PC-3 (cell line): ENCODE measurements at places on chromosomes 2 and 18. TPM values are rescaled to one million over a fixed set of nuclear protein-coding genes. Genes with fewer than 3 reads are reported as not detected.

DNA sequence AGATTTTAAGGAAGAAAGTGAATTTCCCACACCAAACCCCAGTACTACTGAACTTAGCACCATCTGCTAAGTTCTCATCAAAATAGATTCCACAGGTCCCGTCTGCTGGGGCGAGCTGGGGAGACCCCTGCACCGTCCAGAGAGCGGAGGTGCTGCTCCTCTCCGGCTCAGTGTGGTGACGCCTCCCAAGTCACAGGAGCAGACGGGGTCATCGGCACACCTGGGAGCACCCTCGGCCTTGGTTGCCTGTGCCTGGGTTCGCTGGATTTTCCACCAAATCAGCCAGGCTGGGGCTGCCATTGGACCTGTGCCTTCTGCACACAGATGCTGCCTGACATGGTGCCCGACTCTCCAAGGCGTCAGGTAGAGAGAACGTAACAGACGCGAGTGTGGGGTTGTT, 141.3 kb downstream of the PXDN start:
- DNase-seq, result no peak

DNA sequence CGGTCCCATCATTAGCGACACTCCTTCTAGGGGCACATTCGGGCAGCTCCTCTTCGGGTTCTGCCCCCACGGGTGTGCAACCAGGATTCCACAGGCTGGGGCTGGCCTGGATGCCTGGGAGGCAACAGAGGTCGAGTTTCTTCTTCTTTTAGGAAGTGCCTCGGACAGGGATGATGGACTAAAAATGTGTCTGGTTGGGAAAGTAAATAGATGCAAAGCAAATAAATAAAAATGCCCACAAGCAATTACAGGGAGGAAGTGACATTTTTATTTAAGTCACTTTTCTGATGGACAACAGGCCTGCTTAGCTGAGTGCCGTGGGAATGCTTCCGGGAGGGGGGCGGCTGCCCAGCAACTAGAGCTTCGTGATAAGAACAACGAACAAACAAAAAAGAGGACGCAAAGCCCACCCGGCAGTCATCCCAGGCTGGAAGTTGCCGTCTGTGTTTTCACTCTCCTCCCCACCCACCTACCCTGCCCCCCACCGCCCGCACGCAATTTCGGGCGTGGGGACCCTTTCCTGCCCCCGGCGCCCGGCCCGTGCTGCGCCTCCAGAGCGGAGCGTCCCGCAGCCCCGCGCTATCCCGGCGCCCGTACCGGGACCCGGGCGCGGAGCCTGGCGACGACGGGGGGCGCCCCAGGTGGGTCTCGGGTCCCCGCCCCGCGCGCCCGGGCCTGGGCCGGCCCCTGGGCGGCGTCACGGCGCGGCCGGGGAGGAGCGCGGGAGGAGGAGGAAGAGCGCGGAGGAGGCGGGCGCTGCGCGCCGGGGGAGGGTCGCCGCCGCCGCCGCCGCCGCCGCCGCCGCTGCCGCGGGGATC, 412 bp upstream of the NCK2 start:
- DNase-seq, result peak; percentile 64

- DNase-seq, result no peak
Measured at GRCh38 chr2:10269291-10269690, 33.4 kb upstream of the HPCAL1 start.

GRCh38 chr18:48026216-48026615, 95.8 kb upstream of the SMAD2 start:
- no peak for DNase-seq

Gene ARHGAP28
- 8.1 and 10.0 TPM in 2 replicates for total RNA-seq

GRCh38 chr2:178819992-178820391, 12.8 kb upstream of the TTN start:
- no peak for DNase-seq

DNA sequence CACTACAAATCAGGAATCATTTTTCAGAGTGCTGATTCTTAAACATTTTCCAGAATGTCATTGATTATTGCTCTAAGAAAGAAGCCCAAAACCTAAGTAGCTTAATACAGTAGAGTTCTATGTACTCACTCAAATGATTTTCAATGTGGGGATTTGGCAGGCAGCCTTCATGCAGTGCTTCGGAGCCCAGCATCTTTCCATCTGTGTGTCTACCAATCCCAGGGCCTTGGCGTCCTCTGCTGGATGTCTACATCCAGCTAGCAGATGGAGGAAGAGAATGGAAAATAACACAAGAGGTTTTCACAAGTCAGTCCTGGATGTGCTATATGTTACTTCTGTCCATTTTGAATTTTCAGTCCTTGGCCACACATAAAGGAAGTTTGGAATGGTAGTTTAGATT, 151.8 kb downstream of the RDH14 start:
- DNase-seq, result no peak

Gene SLC5A7
- 0.06 TPM in 1 of 2 replicates, not detected in the other for total RNA-seq

- no peak for DNase-seq
Measured at GRCh38 chr2:33336036-33336625, 140.3 kb upstream of the RASGRP3 start.

GRCh38 chr18:32174719-32175118, 15.1 kb upstream of the MEP1B start:
- DNase-seq, result no peak

DNA sequence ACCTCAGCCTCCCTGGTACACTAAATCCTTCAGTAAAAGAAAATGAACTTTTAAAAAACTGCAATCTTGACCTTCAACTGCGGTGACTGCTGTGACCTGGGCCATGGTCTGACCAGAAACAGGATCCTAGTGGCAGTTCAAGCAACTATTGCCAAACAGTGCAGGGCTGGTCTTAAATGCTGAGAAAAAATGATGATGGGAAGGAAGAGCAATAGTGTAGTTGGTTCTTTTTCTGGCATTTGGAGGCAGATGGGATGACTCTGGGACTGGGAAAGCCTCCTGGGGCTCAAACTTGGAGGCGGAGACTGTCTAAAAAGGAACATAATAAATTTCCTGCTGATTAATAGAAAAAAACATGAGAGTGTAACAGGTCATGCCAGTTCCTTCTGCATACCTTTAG, 45.4 kb downstream of the CHN1 start:
- DNase-seq, result no peak

Gene TLX2
- total RNA-seq, result 3.1 and 3.4 TPM in 2 replicates

GRCh38 chr2:59463426-59463825, 1090.0 kb downstream of the BCL11A start:
- DNase-seq, result no peak

Gene MORN2
- total RNA-seq, result 9.6 and 24.4 TPM in 2 replicates

GRCh38 chr2:111930409-111930808, 32.0 kb downstream of the MERTK start:
- no peak for DNase-seq

DNA sequence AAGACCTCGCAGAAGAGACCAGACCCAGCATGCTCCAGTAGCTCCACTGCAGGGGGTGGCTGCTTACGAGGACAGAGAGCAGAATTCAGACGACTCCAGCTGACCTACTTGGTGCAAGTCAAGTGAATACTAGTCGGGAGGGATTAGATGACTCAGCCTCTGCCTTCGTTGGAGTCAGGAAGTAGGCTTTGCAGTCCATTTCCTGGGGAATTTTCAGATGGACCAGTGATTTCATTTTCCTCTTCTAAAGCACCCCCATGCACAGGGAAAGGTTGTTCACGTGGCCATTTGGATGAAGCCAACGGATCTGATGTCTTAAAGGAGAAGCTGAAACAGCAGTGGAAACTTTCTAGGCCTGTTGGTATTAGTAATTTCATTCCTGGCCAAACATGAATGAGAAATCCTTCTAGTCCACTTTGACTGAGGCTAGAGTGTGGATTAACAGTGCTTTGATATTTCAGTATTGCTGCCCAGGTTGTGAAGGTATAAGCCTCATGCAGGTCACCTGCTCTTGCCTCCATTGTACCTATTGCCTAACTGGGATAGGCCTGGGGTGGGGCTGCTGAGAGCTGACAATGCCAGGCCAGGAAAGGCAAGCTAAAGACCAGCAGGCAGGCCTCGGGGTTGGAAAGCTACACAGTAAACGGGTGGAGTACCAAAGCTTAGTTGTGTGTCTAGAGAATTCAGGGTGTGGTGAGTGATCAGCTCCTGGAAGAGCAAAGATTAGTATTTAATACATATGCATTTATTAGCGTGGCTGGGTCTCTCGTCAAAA, 117.6 kb upstream of the FOSL2 start:
- DNase-seq, result peak; percentile 91

DNA sequence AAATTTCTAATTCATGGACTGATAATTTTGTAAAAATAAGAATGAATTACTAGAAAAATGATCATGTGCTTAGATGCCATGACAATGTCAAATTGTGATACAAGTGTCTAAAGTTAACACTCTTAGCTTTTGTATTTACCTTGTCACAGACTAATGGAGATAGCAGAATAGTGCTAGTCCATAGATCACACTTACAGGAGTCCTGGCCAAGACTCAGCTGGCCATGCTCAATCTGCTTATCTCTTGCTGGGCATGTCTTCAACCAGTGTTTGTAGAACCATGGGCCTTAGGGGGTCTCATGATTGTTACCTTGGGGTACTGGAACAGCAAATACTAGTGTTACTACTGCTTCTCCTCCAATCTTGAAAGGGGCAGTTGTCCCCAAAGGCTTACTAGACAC, 44.0 kb downstream of the TET3 start:
- no peak for DNase-seq

- DNase-seq, result no peak
Measured at GRCh38 chr2:74076074-74076470, 71.6 kb downstream of the BOLA3 start.

Gene KLHL30
- total RNA-seq, result not detected in 2 replicates

Gene NDUFAF7
- total RNA-seq, result 12.3 and 13.2 TPM in 2 replicates

Gene MBD1
- 30.2 and 42.6 TPM in 2 replicates for total RNA-seq

Gene MAP2
- total RNA-seq, result 1.7 and 2.1 TPM in 2 replicates

GRCh38 chr2:43358410-43359201, 132.2 kb upstream of the ZFP36L2 start:
- no peak for DNase-seq

DNA sequence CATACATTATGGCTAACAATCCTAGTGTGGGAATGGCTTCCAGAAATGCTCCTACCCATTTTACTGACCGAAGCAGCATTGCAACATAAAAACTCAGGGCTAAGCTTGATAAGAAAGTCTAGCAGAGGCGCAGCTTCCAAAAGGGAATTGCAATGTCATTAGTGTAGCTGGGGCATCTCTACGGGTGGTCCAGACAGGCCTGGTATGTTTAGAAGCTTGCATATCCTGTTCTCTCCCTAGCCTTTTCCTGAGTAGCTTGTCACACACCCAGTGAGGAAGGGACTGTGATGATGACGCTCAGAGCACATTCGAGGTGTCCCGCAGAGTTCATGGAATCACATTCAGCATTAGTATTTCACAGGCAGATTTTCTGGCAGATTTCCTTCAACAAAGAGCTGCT, 38.0 kb upstream of the COL5A2 start:
- no peak for DNase-seq

DNA sequence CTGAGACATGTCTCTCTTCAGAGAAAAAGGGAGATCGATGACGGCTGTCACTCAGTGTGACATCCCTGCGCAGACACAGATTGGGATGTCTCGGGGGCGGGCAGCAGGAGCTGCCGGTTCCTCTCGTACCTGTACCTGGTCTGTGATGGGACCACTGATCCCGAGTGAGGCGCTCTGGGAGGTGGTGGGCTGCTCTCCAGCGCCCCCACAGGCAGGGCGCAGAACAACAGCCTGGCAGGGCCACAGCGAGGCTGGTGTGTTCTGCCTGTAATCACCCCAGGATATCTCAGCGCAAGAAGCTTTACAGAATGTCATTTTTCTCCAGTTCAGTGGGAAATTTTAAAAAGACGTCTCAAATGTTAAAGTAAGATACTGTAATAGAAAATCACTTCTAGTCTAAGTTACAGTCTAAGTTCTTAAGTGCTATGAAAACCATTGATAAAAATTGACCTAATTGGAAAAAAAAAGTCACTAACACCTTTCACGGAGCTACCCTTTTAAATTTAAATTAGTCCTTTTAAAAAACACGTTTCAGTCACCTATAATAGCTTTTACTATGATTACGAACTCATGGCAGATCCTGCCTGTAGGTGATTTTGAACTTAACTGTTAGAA, 189.8 kb downstream of the SNTG2 start:
- DNase-seq, result peak; percentile 60

Gene RASGRP3
- total RNA-seq, result 0.15 and 0.52 TPM in 2 replicates

Gene GCG
- not detected in 2 replicates for total RNA-seq

GRCh38 chr2:240558236-240558761, 511 bp upstream of the ANKMY1 start:
- no peak for DNase-seq

GRCh38 chr2:70830366-70830765, 5.2 kb downstream of the CD207 start:
- DNase-seq, result no peak

DNA sequence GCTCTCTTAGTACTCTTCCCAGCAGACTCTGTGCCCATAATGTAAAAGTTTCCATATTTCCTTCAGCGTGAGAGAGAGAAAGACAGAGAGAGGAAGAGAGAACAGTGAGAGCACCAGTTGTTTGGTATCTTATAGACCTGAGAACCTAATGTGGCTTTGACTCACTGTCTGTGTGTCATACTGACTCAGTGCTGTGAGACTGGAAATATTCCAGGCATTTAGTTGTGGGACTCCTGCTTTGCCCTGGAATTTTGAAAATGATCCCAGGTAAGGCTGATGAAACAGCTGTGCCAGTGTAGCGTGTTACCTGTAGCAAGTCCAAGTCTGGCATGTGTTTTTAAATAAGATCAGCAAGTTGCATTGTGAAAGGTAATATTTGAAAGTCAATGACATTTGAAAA, 87.9 kb upstream of the KCNH7 start:
- peak; percentile 96 for DNase-seq

- DNase-seq, result peak; percentile 83
Measured at GRCh38 chr18:8707556-8708300, 2.4 kb downstream of the MTCL1 start.

DNA sequence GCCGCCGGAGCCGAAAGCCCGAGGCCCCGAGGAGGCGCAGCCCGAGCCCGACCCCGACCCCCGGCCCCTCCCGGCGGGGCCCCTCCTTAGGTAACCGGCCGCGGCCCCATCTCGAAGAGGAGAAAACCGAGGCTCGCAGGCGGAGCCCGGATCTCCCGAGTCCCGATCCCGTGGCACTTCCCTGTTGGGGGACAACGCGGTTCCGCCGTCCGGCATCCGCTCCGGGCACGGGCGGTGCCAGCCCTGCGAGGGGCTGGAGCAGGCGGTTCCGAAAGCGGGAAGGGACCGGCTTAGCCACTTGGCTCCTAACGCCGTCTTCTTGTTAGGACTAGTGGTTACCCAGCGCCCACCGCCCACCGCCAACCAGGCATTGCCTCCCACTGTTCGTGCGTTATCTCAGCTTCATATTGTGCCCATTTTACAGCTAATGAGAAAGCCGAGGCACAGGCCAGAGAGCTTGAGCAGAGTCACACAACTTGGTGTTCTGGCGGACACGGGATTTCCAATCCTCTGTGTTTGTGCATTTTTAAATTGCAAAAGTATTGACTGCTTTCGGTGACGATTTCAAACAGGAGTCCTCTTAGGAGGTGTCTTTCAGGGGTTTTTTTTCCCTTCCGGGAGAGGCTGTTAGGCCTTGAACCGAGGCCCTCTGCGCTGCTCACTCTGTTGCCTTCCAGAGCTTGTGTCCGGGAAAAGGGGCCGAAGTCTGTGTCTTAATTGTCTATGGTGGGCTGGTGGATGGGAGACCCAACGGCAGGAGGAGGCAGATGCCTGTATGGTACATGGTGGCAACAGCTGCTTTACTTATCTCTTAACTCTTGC, 562 bp downstream of the CENPA start:
- DNase-seq, result peak; percentile 27

Gene UGT1A3
- total RNA-seq, result not detected in 2 replicates

GRCh38 chr2:136025057-136025973, 39.9 kb upstream of the DARS1 start:
- DNase-seq, result no peak
